Activated T-helper 2 cell treated with anti-CD3 and anti-CD28 coated beads, Interferon-gamma antibody, Interleukin-2, Interleukin-4, amounts not matched to agents 10 μg/mL and 5 μg/mL and 100 μg/mL, durations not matched to agents 14 hours and 24 hours and 36 hours (primary cell): ENCODE measurements at places on chromosomes 2 and 18. TPM values are rescaled to one million over a fixed set of nuclear protein-coding genes. Genes with fewer than 3 reads are reported as not detected.

DNA sequence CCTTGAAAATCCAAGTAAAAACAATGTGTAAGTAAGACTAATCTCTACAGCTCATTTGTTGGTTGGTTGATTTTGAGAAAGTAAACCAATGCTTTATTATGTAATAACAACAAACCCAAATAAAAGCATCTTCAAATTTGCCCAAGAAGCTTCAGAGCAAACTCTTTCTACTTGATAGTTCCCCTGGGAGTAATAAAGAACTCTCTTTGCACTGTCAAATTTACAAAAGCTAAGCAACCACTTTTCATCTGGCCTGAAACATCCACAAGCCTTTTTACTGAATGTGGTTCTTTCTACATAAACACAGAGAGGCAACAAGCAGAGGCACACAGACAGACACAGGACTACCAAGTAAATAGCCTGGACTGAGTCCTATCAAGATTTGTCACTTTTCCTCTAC lies 28.8 kb upstream of the CACNB4 start:
- no peak for DNase-seq

- no peak for DNase-seq
Observed at GRCh38 chr2:189952536-189953109, 109.9 kb downstream of the MSTN start.

The PDCD1 gene
- 42.0 and 44.7 TPM in 2 replicates for total RNA-seq

The FBXO15 gene
- total RNA-seq: 0.91 and 1.1 TPM in 2 replicates

GRCh38 chr2:158567208-158567607 lies 110.5 kb downstream of the PKP4 start:
- DNase-seq: no peak

The PPP1R7 gene
- total RNA-seq: 101 and 106 TPM in 2 replicates

GRCh38 chr2:143779021-143779420 lies 649.8 kb downstream of the ARHGAP15 start:
- no peak for DNase-seq

The DPP4 gene
- total RNA-seq: 65.8 and 67.0 TPM in 2 replicates

- DNase-seq: no peak
Observed at GRCh38 chr2:53509831-53510388, 257.7 kb upstream of the CHAC2 start.

- no peak for DNase-seq
Observed at GRCh38 chr18:64618390-64618789, 469.5 kb upstream of the LINC00305 start.

The CRYGD gene
- total RNA-seq: not detected in 2 replicates

DNA sequence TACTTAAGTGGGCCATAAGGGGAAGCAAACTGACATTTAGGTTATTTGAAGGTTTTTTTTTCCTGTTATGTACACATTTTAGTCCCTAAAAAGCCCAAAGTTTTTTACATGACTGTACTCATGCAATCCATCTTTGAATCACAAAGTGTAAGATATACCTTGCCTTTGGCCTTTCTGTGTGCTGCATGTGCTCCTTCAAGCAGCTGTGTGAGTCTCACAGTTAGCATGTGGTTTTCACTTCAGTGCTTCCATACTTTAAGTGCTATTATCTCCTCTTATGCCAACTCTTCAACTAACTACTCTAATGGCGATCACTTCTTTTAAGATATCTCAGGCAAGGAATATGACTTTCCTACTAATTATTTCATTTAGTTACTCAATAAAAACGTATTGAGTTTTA lies 597.1 kb upstream of the ACVR2A start:
- no peak for DNase-seq

DNA sequence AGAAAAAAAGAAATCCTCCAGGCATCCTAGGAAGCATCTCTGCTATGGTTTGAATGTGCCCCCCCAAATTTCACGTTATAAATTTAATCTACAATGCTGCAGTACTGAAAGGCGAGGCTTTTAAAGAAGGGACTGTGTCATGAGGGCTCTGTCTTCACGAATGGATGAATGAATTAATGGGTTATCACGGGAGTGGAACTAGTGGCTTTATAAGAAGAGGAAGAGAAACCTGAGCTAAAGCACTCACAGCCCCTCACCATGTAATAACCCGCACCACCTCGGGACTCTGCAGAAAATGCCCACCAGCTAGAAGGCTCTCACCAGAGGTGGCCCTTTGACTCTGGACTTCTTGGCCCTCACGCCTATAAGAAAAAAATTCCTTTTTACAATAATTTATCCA lies 27.6 kb downstream of the RNU4ATAC start:
- DNase-seq: no peak

The GKN2 gene
- total RNA-seq: not detected in 2 replicates

DNA sequence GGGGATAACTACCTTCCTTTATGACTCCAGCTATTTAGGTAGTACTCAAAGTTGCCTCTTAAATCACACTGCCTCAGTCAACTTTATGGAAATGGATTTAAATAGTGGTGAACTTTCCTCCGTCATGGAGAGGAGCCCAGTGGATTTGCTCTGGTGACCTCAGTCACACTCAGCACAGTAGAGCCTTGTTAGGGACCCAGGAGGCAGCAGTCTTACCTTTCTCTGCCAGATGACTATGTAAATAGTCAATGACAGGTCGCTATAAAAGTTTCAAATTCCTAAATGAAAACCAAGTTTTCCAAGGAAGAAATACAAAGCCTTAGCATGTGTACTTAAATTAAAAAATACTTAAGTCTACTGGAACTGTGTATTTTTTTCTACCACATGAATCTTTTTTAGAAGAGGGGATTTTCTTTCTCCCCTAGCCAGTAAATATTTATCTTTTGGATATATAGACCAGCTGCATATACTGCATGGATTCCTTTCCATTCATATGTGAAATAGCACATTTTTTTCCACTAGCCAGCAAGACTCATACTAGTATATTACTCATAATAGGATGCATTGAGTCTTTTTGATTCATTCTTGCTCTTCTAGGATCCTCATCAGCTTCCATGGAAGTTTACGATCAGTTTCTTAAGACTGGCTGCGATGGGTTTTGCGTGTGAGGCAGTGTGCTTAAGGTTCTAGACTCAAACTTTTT lies 147.1 kb downstream of the FMNL2 start:
- DNase-seq: no peak

The GALNT5 gene
- not detected in 2 replicates for total RNA-seq

The SIX2 gene
- total RNA-seq: not detected in 2 replicates

DNA sequence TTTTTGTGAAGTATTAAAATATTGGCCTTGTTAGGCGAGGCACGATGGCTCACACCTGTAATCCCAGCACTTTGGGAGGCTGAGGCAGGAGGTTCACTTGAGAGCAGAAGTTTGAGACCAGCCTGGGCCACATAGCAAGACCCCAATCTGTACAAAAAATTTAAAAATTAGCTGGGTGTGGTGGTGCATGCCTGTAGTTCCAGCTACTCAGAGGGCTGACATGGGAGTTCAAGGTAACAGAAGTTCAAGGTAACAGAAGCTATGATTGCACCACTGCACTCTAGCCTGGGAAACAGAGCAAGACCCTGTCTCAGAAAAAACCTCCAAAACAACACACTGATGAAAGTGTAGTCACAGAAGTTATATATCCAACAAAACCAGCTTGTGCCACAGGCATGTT lies 39.8 kb downstream of the IMPA2 start:
- DNase-seq: no peak

- DNase-seq: no peak
Observed at GRCh38 chr2:239421851-239422250, 21.0 kb upstream of the HDAC4 start.

DNA sequence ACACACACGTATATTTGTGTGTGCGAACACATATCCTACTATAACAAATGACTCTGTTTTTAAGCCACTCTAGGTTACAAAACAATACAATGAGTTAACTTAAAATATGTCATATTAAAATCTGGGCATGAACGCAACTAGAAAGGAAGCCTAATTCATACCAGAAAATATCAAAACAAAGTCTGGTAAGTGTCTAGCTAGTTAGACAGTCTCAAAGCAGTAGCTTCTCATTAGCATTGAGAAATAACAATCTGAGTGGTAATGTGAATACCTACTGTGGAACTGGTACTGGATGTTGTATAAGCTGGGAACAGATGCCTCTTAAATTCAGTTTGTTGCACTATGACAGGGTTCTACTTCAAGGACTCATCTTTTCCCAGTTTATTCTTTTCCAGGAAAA lies 32.5 kb upstream of the WIPF1 start:
- DNase-seq: no peak

DNA sequence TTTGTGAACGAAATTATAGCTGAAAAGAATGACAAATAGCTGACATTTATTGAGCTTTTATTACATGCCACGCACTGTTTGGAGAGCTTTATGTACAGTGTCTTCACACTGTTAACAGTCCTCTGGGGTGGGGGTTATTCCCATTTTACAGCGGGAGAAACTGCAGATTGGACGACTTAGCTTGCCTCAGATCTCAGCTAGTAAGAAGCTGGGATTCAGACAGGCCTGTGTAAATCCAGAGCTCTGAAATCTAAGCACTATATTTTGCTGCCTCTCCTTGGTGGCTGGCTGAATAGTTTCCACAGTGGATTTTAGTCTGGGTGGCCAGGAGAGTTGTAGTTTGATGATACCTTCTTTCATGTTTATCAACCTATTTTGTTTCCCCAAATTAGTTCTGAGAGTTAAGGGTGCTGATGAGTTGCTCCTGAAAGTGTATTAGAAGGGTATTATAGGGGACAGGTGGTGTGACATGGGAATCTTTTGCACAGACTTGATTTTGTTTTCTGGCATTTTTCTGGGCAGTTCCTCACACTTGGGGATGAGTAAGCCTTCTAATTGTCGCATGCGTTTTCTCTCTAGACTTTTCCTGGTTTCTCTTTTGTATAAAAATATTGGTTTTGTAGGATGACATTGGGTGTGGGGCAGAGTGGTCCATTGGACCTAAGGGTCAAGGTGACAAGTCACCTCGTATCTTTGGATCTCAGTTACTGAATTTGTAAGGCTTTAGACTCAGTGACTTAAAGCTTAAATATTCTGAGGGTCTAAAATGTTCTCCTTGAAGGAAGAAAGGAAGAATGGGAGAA lies 1.5 kb downstream of the ACSL3 start:
- no peak for DNase-seq

GRCh38 chr18:8188184-8188583 lies 421.1 kb upstream of the RAB12 start:
- DNase-seq: no peak

GRCh38 chr2:100412881-100413321 lies 4.6 kb downstream of the CHST10 start:
- DNase-seq: no peak

The FNDC4 gene
- total RNA-seq: 0.18 and 0.30 TPM in 2 replicates

GRCh38 chr2:53286345-53286744 lies 481.3 kb upstream of the CHAC2 start:
- DNase-seq: no peak

The MSTN gene
- not detected in 2 replicates for total RNA-seq

DNA sequence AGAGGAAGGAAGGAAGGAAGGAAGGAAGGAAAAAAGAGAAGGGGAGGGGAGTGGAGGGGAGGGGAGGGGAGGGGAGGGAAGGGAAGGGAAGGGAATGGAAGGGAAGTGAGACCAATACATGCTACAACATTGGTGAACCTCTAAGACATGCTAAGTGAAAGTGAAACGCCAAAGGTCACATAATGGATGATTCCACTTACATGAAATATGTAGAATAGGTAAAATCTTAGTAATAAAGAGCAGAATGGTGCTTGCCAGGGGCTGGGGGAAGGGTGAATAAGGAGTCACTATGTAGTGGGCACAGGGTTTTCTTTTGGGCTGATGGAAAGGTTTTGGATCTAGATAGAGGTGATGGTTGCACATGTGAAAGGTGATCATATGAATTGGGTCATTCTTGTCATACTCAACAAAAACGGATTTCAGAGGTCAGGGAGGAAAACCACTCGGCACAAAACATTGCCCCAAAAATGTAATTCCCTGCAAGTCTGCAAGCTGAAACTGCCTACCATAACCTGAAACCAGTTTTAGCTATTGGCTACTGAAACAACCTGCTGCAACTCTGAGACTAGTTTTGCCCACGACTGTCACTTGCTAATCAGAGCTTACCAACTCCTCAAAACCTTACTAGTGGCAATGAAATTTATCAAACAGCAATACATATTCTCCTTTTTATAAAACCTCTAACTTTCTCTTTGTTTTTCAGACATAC lies 59.2 kb downstream of the CCDC141 start:
- no peak for DNase-seq

DNA sequence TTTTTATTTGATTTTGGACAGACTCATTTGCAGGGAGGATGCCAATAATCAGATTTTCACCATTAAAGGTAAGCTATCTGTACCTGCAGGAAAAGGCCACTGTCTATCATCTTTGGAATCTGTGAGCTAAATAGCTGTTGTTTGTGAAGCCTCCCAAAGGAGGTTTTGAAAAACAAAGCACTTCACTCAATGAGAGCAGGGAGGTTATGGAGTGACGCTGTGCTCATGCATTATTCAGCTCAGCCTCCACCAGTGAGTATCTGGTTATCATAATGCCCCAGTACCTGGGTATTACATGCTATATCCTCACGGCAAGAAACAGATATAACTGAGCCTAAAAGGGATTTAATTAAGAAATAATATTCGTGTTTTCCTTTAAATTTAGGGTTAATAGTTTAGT lies 189.6 kb upstream of the PIK3C3 start:
- DNase-seq: no peak

- DNase-seq: no peak
Observed at GRCh38 chr2:875687-876615, 74.7 kb upstream of the SNTG2 start.

DNA sequence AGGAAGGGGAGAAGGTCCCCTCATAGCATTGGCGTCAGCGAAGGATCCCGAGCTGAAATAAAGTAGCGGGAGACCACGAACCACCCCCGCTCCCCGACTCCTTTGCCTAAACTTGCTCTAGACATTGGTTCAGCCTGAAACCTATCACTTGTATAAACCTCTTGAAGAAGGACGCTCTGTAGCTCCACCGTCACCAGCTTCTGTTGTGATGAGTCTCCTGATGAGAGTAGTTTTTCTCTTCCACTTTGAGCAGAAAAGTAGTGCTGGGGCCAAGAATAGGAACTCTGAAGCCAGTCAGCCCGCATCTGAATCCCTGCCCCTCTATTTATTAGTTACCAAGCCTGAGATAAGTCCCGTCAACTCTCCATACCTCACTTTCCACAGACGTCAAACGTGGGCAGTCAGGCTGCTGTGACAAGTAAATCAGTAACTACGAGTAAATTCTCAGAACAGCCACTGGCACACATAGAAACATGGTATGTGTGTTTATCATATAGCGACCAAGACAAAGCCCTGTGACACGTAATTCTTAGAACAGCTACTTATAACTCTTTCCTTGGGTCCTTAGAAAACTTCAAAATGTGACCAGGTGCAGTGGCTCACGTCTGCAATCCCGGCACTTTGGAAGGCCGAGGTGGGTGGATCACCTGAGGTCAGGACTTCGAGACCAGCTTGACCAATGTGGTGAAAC lies 61.7 kb downstream of the CD226 start:
- DNase-seq: peak; percentile 36
